ENCODE measurements at places on chromosomes 3 and 15.

- no peak for DNase-seq
Measured at GRCh38 chr3:115062412-115062956, 84.6 kb downstream of the ZBTB20 start.

DNA sequence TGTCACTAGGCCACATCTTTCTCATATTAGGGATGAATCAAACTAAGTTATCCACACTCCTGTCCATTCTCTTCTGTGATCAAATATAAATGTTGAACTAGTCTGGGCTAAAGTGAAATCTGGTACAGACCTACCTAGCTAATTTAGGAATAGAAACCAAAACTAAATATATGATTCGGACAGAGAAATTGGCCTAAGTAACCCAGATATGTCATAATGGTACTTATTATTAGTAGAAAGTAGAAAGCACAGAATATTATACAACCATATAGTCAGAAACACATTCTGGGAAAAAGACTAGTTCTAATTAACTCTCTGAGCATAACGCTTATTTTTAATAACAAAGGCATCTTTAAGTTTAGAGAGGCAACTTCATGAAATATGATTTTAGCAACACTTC lies 389.0 kb downstream of the LSAMP start:
- DNase-seq = no peak

DNA sequence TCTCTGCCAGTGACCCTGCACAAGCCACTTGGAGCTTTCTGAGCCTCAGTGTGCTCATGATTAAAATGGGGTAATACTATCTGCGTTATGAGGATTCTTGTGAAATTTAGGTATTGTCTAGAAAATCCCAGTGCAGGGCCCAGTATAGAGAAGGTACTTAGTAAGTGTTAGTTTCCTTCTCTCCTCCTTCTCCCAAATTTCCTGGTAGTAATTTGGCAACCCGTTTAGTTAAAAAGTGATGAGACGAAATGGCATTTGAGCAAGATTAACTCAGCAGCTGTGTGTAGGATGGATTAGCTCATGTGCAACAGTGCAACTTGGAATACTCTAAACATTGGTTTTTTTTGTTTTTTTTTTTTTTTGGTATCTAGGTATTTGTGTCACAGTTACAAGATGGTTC lies 84.6 kb downstream of the SLCO3A1 start:
- no peak for DNase-seq

GRCh38 chr3:178558637-178559036 lies 22.4 kb downstream of the KCNMB2 start:
- no peak for DNase-seq

DNA sequence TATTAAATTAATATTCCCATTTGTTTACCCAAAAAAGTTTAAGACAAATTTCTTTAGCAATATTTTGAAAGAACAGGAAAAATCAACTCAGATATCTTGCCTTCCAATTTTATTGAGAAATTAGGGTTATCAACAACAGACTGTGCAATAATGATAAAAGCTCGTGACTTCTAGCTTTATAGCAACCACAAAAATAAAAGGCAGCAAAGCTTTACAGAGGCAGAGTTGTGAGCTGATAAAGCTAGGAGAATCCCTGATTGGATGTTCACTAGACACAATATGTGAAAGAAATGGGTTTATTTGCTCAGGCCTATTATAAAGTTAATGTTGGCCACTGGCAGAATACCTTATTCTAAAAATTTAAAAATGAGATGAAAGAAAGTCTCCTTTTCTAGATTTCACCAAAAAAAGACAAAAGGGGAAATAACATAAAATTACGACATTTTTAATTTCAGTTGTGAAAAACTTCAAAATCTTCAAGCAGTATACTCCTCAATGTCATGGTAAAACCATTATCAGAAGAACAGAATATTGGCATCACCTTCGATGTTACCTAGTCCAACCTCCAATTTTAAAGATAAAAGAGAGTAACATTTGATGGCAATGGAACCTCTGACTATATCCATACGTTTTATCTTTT lies 2.8 kb downstream of the VPS13C start:
- DNase-seq = no peak

- DNase-seq = peak; percentile 12
Measured at GRCh38 chr3:143283432-143284128, 164.0 kb downstream of the CHST2 start.

DNA sequence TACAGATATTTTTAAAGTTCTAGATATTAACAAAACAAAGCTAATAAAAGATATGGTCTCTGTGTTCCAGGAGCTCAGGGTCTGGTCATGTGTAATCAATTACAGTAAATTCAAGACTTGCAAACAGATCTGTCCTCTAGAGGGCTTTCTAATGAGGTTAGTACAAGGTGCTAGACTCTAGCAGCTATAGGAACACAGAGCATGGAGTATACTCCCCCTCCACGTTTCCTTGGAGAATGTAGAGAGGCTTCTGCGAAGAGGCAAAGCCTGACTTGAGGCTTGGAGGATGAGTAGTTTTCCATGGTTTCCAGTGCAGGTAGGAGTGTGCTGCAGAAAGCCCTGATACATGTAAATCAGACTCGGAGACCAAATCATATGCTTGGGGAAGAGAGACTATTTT lies 32.7 kb upstream of the DLG1 start:
- no peak for DNase-seq

GRCh38 chr15:40354408-40355171 lies 3.4 kb upstream of the DISP2 start:
- no peak for DNase-seq

GRCh38 chr3:183370391-183370790 lies 58.0 kb downstream of the MCF2L2 start:
- DNase-seq = no peak

DNA sequence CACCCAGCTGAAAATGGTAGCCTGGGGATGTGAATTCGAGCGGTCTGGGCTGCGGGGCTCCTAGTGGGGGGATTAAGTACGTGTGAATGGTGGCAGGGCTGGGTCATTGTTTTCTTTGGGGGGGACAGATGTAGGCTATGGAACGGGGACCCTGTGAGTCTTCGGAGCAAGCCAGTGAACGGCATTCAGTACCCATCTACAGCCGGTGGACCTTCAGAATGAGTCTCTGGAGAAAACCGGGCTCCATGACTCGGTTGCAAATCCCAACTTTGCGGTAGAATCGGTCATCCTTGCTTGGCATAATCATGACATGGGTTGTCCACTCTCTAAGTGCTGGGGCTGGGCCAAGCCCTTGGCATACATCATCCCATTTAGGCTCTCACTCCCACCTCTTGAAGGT lies 7.2 kb upstream of the EOMES start:
- no peak for DNase-seq

DNA sequence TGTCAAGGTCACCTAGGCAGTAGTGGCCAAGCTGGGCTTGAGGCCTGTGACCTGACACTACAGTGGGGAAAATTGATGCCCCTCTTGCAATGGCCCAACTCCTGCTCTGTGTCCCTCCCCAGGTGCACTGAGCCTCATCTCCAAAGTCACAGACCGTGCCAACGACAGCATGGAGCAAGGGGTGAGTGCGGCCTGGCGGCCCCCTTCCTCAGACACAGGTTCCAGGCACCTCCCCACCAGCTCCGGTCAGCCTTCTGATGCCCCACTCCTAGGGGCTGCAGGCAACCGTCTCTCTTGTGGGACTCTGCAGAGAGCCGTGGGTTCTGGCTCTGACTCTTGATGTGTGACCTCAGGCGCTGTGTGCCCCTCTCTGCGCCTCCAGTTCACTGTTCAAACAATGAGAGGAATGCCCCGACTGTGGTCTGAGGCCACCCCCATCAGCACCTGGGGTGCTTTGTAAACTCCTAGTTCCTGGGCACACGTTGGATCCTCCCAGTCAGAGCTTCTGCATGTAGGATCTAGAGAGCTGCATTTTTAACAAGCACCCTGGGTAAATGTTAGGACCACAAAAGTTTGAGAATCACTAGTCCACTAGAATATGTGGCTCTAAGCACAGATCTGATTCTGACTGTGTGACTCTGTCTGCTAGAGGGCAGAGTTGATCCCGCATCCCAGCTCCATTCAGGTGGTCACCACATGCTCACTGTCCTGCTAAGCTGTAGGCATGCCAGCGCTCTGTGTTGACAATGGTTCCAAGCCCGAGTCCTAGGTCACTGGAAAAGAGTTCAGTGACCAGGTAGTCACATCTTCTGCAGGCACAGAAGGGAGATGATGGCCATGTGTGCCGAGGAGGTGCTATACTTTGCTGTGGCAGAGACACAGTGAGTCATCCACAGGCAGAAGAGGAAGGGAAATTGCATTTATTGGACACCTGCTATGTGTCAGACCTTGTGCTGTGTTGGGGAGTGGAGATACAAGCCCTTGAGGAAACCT lies 46.2 kb upstream of the NR2C2 start:
- DNase-seq = no peak

GRCh38 chr15:99452728-99453636 lies 112.8 kb upstream of the MEF2A start:
- DNase-seq = no peak

DNA sequence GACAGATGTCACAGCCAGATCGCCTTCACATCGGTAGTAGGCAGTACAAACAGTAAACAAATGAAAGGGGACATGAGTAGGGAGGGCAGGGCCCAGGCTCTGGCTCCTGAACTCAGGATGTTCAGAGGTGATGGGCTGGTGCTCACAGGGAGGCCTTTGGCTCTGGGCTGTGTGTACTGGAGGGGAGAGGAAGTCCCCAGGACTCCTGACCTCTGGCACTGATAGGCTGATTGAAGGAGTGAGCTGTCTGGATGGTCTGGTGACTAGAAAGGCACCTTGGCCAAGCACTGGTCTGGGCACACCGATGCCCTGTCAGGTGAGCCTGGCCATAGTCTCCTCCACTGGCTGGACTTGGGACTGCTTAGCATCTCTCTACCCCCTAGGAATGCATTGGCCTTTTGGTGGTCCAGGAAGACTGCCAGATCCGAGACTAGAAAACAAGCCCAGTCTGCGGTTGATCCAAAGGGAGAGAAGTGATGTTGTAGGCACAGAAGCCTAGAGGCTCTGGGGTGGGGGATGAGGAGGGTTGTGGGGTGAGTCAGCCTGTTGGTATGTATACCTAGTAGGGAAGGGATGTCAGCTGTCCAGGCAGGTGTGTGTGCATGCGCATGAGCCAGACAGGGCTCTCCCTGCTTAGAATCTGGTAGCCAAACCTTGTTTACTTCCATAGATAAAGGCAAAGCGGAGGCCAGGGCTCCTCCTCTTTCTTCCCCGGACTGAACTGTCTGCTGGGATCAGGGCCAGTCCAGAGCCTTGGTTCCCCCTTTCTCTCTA lies 1.9 kb downstream of the SPINT1 start:
- DNase-seq = no peak

- DNase-seq = no peak
Measured at GRCh38 chr15:66849746-66850077, 147.7 kb downstream of the SMAD6 start.

DNA sequence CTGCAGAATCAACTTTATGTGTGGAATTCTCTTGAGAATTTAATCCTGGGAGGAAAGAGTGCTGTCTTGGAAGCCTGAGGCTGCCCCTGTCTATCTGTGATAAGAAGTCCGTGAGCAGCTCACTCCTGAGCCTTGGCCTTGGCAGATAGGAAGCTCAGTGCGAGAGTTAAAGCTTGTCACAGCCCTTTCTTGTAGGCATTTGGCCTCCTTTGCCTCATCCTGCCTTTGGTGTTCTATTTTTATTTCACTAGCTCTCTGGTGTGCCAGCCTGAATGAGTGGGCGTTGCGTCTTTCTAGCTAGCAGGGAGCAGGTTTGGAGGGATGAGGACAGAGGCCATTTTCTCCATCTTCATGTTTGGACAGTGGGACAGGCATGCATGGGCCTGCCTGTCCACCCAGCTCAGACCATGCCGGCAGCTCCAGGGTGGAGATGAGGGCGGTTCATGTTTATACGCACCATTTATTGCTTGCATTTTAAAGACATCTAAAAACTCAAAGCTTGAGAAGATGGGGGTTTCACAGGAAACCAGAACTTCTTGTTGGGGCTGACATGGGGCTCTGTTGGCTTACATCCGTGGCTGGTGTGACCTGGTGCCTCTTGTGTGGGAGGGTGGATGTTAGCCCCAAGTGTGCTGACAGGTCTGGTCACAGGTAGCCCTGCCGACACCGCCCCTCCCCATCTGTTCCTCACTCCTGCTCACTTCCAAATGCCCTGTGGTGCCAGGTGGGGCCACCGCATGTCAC lies 29.8 kb downstream of the IRAK2 start:
- DNase-seq = peak; percentile 58

DNA sequence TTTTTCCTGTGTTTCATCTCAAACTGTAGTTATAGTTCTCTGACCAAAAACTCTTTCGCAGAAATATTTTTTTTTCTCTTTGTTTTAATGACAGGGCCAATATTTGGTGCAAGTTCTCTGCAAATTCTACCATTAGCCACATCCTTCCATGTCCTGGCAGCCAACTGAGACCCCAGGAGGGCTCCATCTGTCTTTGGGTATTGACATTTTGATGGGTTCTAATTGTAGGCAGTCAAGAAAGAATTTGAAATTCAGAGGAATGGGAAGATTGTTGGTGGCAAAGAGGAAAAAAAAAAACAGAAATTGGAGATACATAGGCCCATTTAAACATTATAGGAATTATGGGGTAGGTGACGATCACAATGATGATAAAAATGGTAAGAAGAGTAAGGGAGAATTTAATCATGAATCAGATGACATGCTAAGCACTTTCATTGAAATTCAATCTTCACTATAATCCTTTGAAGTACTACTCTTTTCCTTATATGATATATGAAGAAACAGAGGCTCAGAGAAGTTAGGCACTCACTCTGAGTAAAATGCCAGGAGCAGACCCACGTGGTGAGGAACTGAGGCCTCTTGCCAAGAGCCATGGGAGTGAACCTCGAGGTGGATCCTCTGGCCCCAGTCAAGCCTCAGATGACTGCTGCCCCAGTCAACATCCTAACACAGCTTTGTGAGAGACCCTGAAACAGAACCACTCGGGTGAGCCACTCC lies 151.4 kb downstream of the PDZRN3 start:
- DNase-seq = no peak

GRCh38 chr3:122986693-122987179 lies 40.8 kb downstream of the SEMA5B start:
- no peak for DNase-seq

- no peak for DNase-seq
Measured at GRCh38 chr3:88535563-88535962, 385.8 kb downstream of the C3orf38 start.

- DNase-seq = no peak
Measured at GRCh38 chr3:85068911-85069310, 110.1 kb downstream of the CADM2 start.

- no peak for DNase-seq
Measured at GRCh38 chr15:84781495-84781894, 33.1 kb downstream of the ZNF592 start.

- no peak for DNase-seq
Measured at GRCh38 chr3:85312331-85312730, 353.5 kb downstream of the CADM2 start.

- peak; percentile 58 for DNase-seq
Measured at GRCh38 chr3:31765871-31766270, 215.2 kb downstream of the OSBPL10 start.

GRCh38 chr3:153591561-153592245 lies 429.7 kb downstream of the RAP2B start:
- no peak for DNase-seq

GRCh38 chr3:33439546-33440327 lies 468 bp downstream of the UBP1 start:
- DNase-seq = peak; percentile 46

DNA sequence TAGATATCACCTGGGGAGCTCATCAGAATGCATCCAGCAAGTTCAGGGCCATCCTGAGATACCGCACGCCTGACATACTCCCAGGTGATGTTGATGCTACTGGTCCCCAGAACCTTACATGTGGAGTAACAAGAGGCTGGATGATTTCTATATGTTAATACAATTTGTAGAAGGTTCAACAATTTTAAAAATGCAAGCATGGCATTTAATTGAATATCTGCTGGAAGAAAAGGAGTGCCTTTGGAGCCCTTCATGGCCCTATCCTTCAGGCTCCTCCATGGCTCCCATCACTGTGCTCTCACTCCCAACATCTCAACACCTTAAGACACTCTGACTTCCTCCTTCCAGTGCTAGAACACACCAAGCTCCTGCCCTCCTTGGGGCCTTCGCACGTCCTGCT lies 36.6 kb downstream of the LMCD1 start:
- DNase-seq = no peak

Data from activated CD4-positive, alpha-beta T cell treated with anti-CD3 and anti-CD28 coated beads, Interleukin-2, amount 50 U/mL, for 16 hours (primary cell).